NCI-H446 treated with DMSO at 0.1 percent for 48 hours (cell line): ENCODE measurements at places on chromosomes 2 and 18.

DNA sequence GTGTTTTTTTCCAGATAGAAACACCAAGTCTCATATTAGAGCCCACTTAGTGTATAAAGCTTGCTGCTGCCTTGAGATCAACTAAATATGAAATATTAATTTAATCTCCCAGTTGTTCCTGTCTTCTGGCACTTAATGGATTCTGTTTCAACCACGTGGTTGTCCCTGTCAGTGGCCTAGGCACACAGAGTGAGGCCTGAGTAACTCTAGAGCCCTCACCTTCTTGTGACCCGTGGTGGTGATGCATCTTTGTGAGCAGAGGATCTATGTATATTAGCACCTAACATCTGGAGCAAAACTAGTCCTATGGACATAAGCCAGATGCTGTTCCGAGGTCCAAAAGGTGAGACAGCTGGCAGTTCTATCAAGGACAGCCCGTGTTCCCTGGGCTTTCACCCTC is 74.8 kb downstream of the FEZ2 start:
- no peak for DNase-seq

DNA sequence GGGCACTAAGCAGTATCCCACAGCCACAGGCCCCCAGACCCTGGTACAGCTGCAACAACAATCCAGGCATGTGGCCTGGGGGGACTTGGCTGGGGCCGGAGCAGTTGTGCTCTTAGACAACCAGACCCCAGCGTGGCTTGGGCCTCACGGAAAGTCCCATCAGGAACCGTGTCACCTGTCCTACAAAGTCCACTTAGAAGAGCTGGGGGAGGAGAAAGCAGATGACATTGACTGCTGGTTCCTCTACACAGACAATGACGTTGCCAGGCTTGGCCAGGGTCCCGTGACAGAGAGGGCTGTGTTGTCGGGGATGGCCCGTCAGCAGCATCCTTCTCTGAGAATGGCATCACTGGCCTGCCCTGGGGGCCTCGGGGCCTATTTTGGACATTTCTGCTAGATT is 124.5 kb downstream of the SEPTIN10 start:
- DNase-seq, result no peak

DNA sequence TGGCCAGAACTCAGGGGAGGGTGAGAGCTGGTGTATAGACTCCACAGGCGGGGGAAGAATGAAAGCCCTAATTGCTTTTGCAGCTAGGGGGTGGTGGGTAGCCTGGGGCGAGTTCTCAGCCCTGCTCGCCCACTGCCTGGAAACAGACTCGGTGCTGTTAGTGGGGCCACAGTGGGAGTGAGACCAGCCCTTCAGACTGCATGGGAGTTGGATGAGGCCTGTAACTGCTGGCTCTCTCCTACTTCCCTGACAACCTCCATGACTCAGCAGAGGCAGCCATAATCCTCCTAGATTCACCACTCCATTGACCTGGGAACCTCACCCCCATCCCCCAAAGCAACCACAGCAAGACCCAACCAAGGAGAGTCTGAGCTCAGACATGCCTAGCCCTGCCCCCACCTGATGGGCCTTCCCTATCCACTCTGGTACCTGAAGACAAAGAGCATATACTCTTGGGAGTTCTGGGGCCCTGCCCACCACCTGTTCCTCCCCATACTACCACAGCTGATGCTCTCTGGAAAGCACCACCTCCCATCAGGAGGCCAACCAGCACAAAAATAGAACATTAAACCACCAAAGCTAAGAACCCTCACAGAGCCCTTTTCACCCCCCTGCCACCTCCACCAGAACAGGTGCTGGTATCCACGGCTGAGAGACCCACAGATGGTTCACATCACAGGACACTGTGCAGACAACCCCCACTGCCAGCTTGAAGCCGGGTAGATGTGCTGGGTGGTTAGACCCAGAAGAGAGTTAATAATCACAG is 226.3 kb downstream of the EIPR1 start:
- DNase-seq, result no peak

DNA sequence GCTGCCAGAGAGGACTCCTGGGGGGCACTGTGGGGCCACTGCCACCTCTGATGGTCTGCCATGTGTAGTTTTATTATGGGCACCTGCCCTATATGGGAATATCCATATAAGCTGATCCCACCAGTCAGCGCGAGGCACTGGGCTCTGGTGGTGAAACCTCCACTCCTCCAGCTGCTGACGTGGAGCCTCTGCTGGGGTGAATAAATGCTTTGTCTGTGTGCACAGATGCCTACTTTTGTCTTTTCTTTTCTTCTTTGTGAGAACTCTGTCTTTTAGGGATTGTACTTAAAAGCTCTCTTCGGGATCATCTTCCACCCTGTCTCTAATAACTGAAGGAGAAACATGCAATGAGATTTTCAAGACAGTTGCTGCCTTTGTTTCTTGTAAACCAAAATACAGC is 68.9 kb upstream of the NCK2 start:
- DNase-seq, result no peak

DNA sequence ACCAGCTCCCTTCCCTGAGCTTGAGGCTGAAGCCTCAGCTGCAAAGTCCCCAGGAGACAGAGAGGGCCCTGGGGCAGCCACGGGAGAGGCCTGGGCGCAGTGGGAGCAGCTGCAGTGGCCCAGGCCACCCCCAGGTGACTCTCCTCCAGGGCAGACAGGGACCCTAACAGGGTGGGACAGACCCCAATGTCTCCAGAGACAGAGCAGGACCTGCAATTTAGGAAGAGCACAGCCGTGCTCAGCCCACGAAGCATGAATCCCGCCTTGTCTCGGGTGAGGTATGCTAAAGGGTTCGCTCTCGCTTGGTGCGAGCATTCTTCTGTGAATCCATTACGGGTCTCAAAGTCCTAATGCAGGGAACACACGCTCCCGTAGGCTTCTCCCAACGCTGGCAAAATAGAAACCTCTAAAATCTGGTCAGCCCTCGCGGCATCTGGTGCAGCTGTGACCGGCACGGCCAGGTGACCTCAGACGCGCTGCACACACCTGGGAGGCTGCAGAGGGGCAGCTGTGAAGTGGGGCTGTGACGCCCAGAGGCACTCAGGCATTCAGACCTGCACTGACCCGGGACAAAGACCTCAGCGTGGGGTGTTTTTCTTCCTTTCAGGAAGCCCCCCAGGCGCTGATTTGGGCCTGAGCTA is 12.6 kb downstream of the MBP start:
- no peak for DNase-seq

GRCh38 chr2:12352889-12353288 is 363.8 kb upstream of the TRIB2 start:
- no peak for DNase-seq

DNA sequence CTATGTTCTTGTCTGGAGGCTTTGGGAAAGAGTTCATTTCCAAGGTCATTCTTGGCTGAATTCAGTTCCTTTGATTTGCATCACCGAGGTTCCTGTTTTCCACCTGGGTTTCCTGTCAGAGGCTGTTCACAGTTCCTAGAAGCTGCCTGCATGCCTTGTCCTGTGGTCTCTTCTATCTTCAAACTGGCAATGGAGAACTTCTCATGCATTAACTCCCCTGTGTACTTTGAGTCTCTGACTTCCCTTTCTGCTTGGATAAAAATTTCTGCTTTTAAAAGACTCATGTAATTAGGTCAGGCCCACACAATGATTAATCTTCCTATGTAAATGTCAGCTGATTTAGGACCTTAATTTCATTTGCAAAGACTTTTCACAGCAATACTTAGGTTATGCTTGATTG is 499.3 kb upstream of the FANCL start:
- no peak for DNase-seq

GRCh38 chr2:100895402-100895801 is 75.5 kb downstream of the NPAS2 start:
- no peak for DNase-seq
